ENCODE measurements at places on chromosomes 5 and 9. TPM values are rescaled to one million over a fixed set of nuclear protein-coding genes. Genes with fewer than 3 reads are reported as not detected.

Gene PCDHB15
- total RNA-seq: 0.32 TPM

Gene CDC26
- 47.1 TPM for total RNA-seq

Gene MARCOL
- not detected for total RNA-seq

Gene WNK2
- under 0.01 TPM for total RNA-seq

Gene GRIN3A
- not detected for total RNA-seq

Gene IL7R
- total RNA-seq: 0.79 TPM
